HFFc6 (cell line): ENCODE measurements at places on chromosomes 5 and 9. TPM values are rescaled to one million over a fixed set of nuclear protein-coding genes. Genes with fewer than 3 reads are reported as not detected.

The NR6A1 gene
- total RNA-seq = 0.12 to 0.37 TPM (median 0.19 TPM) in 3 replicates

The ORM1 gene
- total RNA-seq = not detected in 3 replicates

DNA sequence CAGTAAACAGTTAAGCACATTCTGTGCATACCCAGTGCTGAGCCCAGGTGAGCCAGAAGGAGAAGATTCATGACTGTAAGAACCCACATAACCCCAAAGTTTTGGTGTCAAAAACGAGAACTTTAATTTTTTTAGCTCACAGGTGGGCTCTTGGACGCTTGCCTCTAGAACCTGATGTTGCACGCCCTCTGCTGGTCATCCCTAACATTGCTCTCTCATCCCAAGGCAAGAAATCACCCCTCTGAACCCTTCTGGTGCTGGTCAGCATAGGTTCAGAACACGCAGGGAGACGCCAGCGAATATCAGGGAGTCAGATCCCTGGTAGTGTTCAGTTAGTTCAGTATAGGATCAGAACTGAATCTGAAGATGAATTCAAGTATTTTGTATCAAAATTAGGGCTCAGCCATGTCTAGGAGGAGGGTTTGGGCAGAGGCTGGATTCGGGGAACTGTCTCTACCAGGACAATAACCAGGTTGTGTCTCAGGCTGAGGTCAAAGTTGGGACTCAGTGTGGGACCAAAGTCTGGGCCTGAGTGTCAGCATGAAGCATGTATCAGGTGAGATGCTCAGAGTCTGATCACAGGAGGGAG, 4.1 kb upstream of the DNAJB5 start:
- peak; percentile 25 for DNase-seq

DNA sequence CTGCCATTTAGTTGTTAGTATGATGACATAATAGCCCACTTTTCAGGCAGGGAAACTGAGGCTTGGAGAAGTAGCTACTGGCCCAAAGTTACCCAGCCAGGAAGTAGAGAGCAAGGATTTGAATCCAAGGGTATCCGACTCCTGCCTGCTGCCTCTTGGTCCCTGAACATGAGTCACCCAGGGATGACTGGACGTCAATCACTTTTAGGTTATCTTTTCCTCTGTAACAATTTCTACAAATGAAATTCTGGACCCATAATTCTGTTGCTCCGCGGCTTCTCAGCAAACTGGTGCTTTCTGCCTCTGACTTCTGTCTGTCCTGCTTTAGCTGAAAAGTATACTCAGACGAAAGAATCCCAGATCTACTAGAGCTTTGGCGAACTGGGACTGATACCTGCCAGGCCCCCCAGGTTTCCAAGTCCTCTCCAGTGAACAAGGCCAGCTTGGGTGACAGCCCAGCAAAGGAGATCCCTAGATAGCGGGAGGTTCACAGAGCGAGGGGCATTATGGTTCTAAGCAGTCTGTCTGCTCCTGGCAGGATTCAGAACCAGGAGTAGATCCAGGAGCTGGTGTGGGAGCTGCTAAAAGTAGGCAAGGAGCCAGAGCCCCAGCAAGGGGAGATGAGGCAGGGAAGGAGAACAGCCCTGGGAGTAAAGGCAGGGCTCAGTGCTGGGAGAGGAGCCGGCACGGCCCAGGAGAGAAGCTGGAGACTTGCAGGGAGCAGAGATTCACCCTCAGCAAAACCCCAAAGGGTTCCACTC, 20.6 kb downstream of the OLFML2A start:
- no peak for DNase-seq

- DNase-seq = peak; percentile 95
Measured at GRCh38 chr9:133347985-133348717, at the start of the genes MED22 and RPL7A. MED22 (minus strand) TSS chr9:133348131; CDS start chr9:133346662, 1,469 bp downstream. RPL7A (plus strand) TSS chr9:133348218; CDS start chr9:133348244, 26 bp downstream.

DNA sequence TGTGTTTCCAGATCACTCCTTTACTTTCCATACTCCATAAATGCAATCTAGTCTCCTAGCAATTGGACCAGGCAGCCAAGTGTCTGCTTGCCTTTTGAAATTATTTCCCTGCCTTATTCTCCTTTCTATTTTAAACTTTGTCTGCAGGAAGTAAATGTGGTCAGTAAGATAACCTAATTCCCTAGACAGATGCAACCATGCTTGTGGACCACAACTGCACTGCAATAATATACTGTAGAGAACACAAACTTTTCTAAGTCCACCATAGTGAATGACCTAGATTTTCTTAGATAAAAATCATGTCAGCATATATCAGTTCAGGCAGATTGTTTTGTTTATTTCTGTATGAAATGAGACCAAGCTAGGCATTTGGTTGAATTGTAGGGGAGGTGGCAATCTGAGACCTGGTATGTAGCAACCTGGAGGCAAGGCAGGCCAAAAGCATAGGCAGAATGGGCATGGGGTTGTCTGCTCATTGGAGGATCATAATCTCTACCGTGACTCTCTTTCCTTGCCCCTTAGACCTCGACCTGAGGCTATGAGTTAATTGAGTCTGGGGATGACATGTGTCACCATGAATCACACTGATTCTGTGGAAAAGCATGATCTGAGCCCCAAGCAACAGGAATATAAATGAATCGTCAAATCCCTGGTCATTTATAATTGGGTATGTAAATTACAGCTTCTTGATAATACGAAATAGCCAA, 20.7 kb downstream of the ACTL7B start:
- DNase-seq = no peak

GRCh38 chr5:123819386-123819785, 307.4 kb downstream of the CSNK1G3 start:
- DNase-seq = no peak
